ENCODE measurements at places on chromosomes 6 and 20. TPM values are rescaled to one million over a fixed set of nuclear protein-coding genes. Genes with fewer than 3 reads are reported as not detected.

Gene BAK1
- 18.8 TPM for polyA plus RNA-seq

Gene COL12A1
- 7.5 TPM for polyA plus RNA-seq

GRCh38 chr6:130424710-130425109, 58.9 kb downstream of the TMEM200A start:
- DNase-seq = no peak

GRCh38 chr6:117495869-117496268, 13.4 kb downstream of the DCBLD1 start:
- no peak for DNase-seq

GRCh38 chr20:14717134-14717999, 380.0 kb upstream of the FLRT3 start:
- peak; percentile 18 for DNase-seq

DNA sequence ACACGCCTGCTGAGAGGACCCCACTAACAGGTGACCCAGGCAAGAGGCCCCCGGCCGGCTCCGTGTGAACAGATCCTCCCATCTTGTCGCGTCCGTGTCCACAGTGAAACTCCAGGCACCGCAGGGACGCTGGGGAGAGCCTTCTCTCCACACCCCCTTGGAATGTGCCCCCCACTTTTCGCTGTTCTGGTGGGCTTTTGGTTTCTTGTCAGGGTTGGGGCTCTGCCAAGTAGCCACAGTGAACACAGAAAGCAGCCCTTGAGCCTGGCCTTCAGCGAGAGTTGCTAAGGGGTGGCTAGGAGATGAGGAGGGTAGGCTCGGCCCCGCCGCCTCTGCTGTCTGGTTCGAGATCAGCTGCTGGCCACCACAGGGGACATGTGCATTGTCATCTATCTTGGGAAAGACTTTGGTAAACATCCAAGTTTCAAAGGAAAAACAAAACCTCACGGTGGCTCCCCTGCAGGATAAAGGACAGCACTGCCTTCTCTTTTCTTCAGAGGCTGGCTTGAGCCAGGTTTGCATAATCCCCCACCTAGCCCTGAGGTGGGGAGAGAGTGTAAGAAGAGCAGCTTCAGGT, 22.7 kb downstream of the SYNDIG1 start:
- peak; percentile 18 for DNase-seq

DNA sequence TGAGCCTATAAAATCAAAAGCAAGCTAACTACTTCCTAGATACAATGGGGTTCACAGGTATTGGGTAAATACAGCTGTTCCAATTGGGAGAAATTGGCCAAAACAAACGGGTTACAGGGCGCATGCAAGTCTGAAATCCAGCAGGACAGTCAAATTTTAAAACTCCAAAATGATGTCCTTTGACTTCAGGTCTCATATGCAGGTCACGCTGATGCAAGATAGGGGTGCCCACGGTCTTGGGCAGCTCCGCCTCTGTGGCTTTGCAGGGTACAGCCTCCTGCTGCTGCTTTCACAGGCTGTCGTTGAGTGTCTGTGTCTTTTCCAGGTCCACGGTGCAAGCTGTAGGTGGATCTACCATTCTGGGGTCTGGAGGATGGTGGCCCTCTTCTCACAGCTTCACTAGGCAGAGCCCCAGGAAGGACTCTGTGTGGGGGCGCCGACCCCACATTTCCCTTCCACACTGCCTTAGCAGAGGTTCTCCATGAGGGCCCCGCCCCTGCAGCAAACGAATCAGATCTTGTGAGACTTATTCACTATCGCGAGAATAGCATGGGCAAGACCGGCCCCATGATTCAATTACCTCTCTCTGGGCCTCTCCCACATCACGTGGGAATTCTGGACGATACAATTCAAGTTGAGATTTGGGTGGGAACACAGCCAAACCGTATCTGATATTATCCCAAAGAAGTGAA, 11.9 kb upstream of the SMIM29 start:
- DNase-seq = no peak

GRCh38 chr6:154583546-154584188, 73.2 kb upstream of the CNKSR3 start:
- no peak for DNase-seq
